ENCODE measurements at places on chromosomes 6 and 20. TPM values are rescaled to one million over a fixed set of nuclear protein-coding genes. Genes with fewer than 3 reads are reported as not detected.

DNA sequence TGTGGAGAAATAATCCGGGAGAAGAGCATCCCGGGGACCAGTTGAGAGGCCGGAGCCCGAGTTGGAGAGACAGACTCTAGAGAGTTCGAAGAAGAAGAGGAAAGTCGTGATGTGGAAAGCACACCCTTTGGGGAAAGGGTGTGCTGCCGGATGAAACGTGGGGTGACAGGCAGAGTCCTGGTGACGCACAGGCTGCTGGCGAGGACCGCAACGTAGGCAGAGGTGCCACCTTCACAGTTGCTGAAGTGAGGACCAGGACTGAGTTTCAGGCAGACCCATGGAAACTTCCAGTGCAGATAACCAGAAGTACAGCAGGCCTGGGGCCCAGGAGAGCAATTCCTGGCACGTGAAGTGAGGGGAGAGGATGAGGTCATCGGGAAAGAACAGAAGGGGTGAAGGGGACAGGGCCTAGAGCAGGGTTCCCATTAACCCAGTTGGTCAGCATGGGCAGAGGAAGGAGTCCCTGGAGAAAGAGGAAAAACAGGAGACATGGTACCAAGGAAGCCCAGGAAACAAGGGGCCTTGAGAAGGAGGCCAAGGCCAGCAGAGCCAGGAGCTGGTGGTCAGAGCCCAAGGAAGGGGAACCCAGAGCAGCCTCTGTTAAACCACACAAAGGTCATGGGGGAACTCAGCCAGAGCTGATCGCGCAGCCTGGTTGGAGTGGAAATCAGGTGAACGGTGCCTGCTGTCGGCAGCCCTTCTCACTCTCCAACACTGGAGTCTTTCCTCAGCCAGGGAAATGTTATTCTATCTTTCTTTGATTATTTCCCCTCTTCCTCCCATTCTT is 84.1 kb downstream of the PRND start:
- no peak for DNase-seq

- no peak for DNase-seq
These were observed 46.3 kb downstream of the GRIK2 start for GRCh38 chr6:101439790-101440189.

GRCh38 chr6:14231071-14231483 is 113.5 kb downstream of the CD83 start:
- DNase-seq = no peak

DNA sequence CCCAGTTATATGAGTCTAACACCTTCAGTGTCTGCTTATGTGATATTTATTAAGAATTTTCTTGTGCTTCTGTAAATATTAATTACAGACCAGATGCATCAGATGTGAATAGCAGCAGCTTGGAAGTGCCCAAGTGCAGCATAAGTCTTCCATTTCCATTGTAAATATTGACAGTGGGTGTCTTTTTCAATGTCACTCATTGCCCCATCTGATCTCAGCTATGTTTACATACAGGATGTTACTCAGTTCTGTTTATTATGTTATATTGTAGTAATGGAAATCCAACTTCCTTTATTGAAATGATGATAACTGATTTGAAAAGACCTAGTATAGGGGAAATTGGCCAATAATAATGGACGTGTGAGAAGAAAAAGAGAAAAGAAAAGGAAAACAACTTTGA is 296.7 kb downstream of the SAMD5 start:
- no peak for DNase-seq

GRCh38 chr20:17504066-17504897 is 26.9 kb downstream of the BFSP1 start:
- DNase-seq = no peak

- peak; percentile 82 for DNase-seq
These were observed 4.6 kb downstream of the HLA-DPB1 start for GRCh38 chr6:33080127-33081089.

- no peak for DNase-seq
These were observed 490.3 kb downstream of the COL12A1 start for GRCh38 chr6:74715355-74716085.

GRCh38 chr6:95530176-95530819 is 47.0 kb upstream of the MANEA start:
- DNase-seq = no peak

DNA sequence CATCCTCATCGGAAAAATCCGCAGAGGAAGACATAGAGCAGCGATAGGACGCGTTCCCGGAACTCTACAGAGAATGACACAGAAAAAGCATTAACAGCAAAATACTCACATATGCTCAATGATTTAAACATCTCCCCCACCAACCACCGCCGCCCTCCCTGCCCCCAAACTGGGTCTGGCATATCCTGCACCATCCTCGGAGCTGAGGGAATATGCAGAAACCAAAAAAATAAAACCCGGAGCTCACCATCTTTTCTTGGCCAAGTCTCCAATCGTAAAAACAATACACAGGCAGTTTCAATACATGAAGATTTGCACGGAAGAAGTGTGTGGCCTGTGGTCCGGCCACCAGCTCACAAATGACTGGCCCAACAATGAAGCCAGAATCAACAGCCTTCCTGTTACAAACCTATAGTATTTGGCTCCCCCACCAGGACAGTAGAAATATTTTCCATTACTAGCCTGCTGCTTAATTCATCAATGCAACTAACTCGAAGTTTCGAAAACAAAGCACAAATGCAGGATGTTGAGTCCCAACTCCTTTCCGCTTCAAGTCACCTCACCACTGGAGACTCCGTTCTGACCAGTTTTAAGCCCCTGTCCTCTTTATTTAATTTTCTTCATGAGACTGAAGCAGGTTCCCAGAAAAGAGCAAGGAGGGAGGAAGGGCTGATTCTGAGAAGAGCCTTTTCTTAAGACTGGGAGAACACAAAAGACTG is 103.2 kb upstream of the BEND6 start:
- peak; percentile 94 for DNase-seq

DNA sequence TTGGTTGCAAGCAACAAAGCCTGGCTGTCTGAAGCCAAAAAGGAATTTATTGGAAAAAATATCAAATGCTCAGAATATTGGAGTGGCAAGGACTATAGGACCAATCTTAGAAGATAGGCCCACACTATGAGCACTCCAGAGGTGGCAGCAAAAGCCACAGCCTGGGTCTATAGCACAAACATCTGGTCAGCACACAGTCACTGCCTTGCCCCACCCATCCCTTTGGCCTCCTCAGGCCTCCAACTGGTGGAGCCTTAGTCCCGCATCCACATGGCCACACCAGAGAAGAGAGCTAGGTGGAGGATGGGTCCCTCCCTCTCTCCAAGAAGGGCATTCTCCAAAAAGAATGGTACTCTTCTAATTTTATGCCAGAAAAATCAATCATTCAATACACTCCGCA is 14.0 kb downstream of the NUDT3 start:
- DNase-seq = no peak

DNA sequence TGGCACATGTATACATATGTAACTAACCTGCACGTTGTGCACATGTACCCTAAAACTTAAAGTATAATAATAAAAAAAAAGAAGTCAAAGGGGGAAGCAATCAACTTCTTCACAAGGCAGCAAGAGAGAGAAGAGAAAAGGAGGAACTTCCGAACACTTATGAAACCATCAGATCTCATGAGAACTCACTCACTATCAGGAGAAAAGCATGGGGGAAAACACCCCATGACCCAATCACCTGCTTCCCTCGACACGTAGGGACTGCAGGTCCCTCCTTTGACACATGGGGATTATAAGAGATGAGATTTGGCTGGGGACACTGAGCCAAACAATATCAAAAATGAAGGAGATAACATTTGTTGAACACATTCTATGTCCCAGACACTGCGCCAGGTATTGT is 94.8 kb upstream of the PHACTR1 start:
- no peak for DNase-seq

The TMEM200A gene
- not detected for total RNA-seq

The ARMC12 gene
- not detected for total RNA-seq

The VNN1 gene
- total RNA-seq = not detected

Measured in G401 (cell line).